Activated T-cell treated with anti-CD3 and anti-CD28 coated beads, Interleukin-2, amount 50 U/mL, for 48 hours (primary cell): ENCODE measurements at places on chromosomes 1 and 21.

DNA sequence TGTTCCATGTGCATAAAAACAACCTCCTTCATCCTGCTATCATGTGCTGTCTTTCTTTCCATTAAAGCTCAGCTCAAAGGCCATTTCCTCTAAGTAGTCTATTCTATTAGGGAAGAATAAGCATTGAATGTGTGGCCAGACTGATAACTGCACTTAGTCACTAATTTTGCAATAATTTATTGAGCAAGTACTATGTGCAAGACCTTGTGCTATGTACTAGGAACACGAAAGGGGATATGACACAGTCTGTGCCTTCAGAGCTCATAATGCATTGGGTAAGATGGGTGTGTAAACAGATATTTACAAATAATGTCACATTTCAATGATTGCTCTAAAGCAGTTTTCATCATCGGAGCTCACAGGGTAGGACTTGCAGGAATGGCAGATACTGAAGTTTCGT, 54.2 kb downstream of the NMNAT2 start:
- DNase-seq = no peak

GRCh38 chr1:156750711-156751450, 594 bp downstream of the HDGF start:
- DNase-seq = peak; percentile 61

DNA sequence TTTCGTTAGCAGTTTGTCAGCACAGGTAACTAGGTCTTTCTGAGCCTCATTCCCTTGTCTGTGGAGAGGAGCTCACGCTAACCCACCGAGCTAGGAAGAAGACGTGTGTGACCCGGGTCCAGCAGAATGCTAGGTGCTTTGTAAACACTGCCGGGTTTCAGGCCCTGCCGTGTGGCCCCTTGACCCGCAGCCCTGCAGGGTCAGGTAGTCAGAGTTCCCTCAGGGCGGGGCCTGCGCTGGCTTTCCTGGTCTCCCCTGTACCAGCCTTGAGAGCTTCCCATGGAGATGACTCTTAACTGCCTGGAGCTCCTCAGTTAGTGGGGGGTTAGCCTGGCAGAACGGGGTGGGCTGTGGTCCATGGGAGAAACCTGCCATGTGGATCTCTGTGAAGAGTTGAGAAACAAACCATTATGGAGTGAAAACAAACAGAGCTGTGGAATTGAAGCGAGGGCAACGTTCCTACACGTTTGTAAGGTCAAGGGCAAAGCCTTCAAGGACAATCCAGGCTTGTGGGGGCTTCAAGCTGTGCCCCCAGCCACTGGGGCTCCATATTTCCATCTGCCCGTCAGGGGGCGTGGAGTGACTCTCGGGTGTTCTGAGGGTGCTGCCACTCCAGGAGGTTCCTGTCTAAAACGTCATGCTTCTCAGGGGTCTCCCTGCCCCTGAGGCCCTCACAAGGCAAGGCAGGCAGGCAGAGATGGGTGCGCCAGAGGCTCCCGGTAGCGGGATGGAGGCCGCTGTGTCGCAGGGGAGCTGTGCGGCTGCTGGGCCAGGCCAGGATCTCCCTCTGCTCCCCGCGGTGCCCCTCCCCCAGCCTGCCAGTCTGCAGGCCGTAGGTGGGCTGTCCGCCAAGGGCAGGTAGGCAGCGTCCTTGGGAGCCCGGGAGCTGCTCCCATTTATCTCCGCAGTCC, 23.8 kb downstream of the LHX4 start:
- no peak for DNase-seq

- DNase-seq = no peak
Observed at GRCh38 chr1:48341221-48341620, 118.7 kb downstream of the SLC5A9 start.

GRCh38 chr1:209800984-209801834, 4.7 kb downstream of the IRF6 start:
- DNase-seq = no peak

GRCh38 chr1:91814448-91814847, 71.5 kb downstream of the TGFBR3 start:
- no peak for DNase-seq

GRCh38 chr1:34330061-34330460, 153.4 kb downstream of the C1orf94 start:
- no peak for DNase-seq

- no peak for DNase-seq
Observed at GRCh38 chr1:201061049-201061448, 37.5 kb upstream of the KIF21B start.

- no peak for DNase-seq
Observed at GRCh38 chr1:3463013-3463385, 8.5 kb downstream of the ARHGEF16 start.

DNA sequence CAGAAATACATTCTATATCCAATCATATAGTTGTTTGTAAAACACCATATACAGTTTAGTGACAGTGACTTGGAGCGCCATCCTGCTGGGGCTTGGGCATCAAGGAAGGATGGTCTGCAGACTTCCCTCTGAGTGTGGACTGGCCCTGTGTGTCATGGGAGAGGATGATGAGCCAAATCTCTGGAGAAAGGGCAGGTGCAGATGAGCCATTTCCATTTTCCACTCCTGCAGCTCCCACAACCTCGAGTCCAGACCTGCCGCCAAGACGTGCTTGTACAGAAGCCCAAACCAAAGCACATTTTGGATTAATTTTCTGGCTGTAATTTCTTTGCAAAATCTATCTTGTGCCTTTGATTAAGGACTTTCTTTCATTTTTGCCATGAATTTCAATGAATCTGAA, 48.3 kb upstream of the SLC22A15 start:
- no peak for DNase-seq

DNA sequence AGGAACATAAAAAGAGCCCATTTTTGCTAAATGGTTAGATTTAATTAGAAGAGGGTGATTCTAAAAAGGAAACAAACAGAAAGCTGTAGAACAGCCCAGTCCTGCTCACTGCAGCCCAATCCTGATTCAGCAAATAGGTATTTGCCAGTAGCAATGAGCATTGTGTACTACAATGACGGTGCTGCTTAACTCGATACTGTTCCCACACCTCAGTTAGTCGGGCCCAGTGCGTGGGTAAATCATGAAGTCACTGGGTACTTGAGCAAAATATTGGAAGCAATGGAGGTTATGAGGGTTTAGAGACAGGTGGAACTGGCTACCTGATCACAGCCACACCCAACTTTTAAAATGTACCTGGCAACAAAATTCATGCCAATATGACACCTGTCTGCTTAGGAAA, 101.5 kb upstream of the ADGRL2 start:
- no peak for DNase-seq

- DNase-seq = peak; percentile 1
Observed at GRCh38 chr1:53371121-53371666, 43.3 kb upstream of the LRP8 start.

DNA sequence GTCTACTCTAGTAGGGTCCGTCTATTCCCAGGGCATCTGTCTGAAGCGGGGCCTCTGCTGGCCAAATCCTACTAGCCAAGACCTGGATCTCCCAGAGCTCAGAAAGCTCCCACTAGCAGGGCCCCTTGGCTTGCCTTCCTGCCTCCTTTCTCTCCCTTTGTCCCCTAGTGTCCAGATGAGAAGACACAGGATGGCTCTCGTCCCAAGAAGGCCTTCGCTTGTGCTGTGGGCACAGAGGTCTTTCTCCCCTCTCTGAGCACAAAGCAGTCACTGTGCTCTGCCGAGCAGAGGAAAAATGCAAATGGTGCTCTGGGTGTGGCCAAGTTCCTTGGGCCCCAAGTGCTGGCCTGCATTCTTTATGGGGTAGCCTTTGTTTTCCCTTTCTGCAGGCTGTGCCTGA, 13.0 kb upstream of the GPR137B start:
- DNase-seq = no peak

DNA sequence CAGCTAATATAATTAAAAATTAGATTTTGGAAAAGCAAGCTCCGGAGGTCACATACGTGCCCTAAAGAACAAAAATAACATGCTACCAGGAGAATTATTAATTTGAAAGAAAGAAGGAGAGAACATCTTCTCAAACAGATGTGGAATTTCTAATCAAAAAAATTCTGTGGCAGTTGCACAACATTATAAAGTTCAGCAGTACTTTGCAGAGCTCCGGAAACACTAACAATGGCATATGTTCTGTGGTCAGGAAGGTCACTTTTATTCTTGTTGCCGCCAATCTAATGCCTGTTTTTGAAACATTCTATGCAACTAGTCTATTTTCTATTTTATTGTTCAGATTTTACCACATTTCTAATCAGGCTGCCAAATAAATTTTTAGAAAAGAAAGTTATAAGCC, 186.8 kb downstream of the SMYD3 start:
- no peak for DNase-seq

DNA sequence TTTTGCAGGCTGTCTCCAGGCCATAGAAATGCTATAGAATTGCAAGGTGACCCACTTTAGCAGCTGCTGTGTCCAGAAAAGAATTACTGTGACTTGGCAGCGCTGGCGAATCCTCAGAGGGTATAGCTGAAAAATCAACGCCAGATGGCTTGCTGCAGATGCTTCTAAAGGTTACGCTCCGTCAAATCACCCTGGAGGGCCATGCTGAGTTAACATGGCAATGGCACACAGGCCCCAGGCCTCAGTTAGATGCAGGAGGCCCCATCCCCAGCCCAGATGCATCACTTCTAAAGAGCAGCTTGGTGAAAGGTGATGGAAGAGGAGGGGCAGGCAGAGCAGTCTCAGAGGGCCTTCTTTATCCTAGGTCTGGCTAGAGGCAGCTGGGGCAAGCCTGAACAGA, 18.0 kb downstream of the KIAA1614 start:
- DNase-seq = no peak

- no peak for DNase-seq
Observed at GRCh38 chr1:156310962-156311361, 11.9 kb upstream of the VHLL start.

DNA sequence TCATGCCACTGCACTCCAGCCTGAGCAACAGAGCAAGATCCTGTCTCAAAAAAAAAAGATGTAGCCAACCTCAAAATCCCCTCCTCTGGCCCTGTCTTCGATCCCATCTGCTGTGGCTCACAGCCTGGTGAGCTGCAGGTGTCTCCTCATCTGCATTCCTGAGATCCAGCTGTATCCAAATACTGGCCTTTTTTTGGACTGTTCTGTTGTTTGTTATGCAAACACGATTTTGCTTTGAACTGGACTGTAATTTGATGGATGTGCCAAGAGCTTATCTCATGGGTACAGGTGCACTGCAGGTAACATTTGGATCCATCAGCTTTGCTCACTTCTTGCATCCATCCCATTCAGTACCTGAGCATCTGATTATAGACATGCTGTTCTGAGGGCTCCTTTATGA, 14.1 kb upstream of the FAM43B start:
- no peak for DNase-seq

DNA sequence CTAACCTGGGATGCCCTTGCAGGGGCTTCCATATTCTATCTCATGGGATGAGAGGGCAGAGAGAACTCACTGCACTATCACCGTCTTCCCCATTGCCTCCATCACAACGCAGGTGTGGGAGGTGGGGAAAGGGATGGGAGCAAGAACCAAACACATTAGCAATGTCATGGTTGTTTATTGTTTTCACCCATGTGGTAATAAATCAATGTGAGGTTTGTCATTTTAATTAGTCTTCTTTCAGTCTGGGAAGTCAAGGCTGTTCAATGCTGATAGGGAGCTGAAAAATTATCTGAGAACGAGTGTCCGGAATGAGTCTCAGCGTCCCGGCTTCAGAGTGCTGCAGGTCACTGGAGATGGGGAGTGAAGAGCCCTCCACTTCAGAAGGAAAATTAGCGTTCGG, 268.5 kb downstream of the DUSP10 start:
- DNase-seq = no peak

GRCh38 chr1:217027403-217028080, 304.3 kb upstream of the ESRRG start:
- DNase-seq = no peak

- DNase-seq = no peak
Observed at GRCh38 chr1:80003250-80003649, 996.7 kb upstream of the ADGRL4 start.

DNA sequence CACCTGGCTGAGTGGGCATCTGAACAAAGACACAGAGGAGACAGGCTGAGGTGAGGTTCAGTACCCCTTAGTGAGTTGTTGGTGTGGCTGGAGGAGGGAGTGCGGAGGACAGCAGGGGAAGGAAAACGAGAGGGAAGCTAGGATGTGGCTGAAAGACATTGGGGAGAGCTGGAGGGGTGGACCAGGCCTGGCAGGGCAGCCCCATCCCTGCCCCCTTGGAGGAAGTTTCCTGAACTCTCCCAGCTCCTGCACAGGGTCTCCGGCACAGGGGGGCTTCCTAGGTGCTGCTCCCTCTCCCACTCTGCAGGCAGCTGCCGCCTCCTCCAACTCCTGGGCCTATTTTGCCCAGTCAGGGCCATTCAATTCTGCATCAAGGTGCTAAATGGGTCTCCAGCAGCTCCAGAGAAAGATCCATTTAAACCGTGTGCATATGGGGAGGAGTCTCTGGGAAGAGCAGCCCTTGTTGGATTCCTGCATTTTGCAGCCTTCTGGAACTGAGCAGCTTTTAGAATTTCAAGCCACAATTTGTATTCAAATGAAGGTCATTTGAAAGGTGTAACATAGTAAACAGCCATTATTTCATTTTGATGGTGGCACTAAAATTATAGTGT, 193.9 kb downstream of the CAMTA1 start:
- no peak for DNase-seq

DNA sequence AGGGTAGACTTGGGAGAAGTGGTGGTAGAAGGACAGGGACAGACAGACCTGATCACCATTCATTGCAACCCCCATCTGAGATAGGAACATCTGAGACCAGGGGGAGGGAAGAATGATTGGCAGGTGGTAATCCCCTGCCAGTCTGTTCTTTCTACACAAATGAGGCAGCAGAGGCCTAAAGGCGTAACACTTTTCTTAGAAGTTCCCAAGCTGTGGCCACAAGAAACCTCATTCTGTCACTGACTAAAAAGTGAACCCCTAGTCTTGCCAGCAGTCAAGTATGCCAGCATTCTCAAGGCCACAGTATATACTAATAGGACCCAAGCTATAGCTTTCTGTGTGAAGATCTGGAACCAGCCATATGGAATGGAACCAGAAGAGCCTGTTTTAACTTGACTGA, 638.0 kb downstream of the KCNT2 start:
- no peak for DNase-seq

DNA sequence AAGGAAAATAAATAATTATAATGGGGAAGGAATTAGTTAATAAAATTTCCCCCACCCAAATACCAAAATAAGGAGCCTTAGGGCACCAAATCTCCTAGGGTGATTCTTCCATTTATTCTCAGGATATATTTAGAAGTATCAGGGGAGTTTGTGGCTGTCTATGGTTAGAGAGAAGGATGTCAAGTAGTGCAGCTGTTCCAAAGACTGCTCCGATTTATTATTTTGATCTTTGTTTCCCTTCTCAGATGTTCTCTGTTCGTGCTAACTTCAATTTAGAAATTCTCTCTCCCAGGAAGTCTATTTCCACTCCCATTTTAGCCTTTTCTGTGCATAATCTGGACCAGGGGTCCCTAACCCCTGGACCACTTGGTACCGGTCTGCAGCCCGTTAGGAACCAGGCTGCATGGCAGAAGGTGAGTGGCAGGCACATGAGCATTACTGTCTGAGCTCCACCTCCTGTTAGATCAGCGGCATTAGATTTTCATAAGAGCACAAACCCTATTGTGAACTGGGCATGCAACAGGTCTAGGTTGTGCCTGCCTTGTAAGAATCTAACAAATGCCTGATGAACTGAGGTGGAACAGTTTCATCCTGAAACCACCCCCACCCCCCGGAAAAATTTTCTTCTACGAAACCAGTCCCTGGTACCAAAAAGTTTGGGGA, 9.3 kb upstream of the MAST2 start:
- DNase-seq = no peak
